ENCODE measurements at places on chromosomes 7 and 10. TPM values are rescaled to one million over a fixed set of nuclear protein-coding genes. Genes with fewer than 3 reads are reported as not detected.

DNA sequence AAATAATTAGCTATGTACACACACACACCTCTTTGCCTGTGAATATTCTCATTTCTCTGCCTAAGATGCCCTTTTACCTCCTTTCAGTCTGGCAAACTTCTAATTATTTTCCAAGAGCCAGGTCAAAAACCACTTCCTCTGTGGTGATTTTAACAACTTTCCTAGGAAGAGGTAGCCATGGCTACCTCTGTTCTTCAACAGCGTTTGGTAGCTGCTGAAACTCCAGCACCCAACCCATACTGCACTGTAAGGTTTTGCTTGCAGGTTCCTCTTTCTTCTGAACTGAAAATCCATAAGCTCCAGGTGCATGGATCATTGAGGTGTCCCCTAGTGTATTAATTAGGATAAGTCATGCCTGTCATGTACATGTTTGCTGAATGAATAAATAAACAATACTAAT, 25.6 kb downstream of the NRCAM start:
- no peaks in the 10 kb centered on the region for H3K4me1 ChIP-seq

- peaks cover 65% of the 10 kb centered on the region for H3K4me1 ChIP-seq
- H3K36me3 ChIP-seq: peaks cover 10% of the 10 kb centered on the region
- H3K27me3 ChIP-seq: no peaks in the 10 kb centered on the region
- no peak for DNase-seq
- peak overlapping the region; percentile 99 for H3K27ac ChIP-seq
These were observed 3.9 kb downstream of the BRI3 start for GRCh38 chr7:98285157-98286092.

DNA sequence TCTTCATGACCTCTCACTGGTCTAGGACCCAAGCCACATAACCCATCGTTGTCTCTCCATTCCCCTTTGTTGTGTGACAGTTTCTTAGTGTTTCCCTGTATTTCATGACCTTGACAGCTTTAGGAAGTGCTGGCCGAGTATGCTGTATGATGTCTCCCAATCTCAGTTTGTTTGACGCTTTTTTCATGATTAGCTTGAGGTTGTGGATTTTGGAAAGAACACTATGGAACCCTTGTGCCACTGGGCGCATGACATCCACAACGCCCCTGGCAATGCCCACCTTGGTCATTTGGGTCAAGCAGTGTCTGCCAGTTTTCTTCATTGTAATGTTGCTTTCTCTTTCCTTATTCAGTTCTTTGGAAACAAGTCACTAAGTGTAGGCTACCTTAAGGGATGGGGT, 52.3 kb downstream of the RBM33 start:
- H3K27me3 ChIP-seq: no peaks in the 10 kb centered on the region
- peaks cover 12% of the 10 kb centered on the region for H3K36me3 ChIP-seq
- H3K4me3 ChIP-seq: no peak overlapping the region
- H3K27ac ChIP-seq: no peak overlapping the region
- DNase-seq: no peak

DNA sequence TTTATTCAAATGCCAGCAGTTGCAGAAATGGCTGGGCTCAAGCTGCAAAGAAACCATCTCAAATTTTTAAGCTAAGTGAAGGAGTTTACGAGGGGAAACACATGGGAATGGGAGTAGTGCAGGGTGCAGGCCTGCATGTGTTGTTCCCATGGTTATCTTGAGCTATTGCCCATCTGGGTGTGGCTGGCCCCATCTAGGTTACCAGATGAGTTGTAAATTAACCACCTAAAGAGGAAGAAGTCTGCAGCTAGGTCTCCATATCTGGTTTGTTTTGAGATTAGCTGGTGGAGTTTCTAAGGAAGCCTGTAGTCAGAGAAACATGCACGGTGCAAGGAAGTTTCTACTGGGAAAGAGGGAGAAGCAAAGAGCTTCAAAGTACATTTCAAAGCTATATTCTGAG, 23.3 kb upstream of the STEAP2 start:
- H3K36me3 ChIP-seq: no peaks in the 10 kb centered on the region
- H3K4me3 ChIP-seq: no peak overlapping the region
- H3K27ac ChIP-seq: no peak overlapping the region
- H3K27me3 ChIP-seq: no peaks in the 10 kb centered on the region
- H3K4me1 ChIP-seq: no peaks in the 10 kb centered on the region

DNA sequence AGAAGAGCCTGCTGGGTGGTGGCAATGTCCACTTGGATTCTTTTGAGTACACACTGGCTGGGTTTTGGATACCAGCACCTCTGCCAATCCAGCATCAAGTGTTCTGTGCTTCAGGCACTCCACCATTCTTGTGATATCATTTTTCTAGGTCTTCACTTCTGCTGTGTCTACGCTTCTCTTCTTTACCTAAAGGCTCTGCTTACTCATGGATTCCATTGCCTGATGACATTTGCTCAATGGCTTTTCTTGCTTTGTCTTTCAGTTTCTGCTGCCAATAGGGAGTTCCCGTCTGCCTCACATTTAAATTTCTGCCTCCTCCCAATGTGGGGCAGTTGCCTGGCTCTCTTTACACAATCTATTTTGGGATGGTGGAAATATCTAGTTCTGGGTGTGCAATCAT, 12.7 kb upstream of the PAPSS2 start:
- no peak for DNase-seq
- no peaks in the 10 kb centered on the region for H3K36me3 ChIP-seq
- no peaks in the 10 kb centered on the region for H3K27me3 ChIP-seq

The SORCS1 gene
- total RNA-seq: 0.22 TPM
